ENCODE measurements at places on chromosomes 16 and 17.
A peak's percentile ranks its signal among the peaks of the same experiment; 100 is the strongest.

GRCh38 chr16:79380995-79381602 lies 219.4 kb downstream of the MAF start:
- no peak for ATAC-seq

DNA sequence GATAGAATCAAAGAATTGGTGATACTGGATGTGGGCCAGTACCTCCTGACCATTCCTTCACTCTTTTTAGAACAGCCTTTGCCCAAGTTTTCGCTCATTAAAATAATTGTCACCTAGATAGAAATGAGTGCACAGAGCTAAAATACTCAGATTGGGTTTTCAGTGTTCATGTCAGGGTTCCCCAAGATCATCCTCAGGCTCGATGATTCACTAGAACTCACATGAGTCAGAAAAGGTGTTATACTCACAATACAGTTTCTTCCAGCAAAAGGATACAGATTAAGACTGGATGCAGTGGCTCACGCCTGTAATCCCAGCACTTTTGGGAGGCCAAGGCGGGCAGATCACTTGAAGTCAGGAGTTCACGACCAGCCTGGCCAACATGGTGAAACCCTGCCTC lies 19.9 kb downstream of the ERCC4 start:
- no peak for ATAC-seq

DNA sequence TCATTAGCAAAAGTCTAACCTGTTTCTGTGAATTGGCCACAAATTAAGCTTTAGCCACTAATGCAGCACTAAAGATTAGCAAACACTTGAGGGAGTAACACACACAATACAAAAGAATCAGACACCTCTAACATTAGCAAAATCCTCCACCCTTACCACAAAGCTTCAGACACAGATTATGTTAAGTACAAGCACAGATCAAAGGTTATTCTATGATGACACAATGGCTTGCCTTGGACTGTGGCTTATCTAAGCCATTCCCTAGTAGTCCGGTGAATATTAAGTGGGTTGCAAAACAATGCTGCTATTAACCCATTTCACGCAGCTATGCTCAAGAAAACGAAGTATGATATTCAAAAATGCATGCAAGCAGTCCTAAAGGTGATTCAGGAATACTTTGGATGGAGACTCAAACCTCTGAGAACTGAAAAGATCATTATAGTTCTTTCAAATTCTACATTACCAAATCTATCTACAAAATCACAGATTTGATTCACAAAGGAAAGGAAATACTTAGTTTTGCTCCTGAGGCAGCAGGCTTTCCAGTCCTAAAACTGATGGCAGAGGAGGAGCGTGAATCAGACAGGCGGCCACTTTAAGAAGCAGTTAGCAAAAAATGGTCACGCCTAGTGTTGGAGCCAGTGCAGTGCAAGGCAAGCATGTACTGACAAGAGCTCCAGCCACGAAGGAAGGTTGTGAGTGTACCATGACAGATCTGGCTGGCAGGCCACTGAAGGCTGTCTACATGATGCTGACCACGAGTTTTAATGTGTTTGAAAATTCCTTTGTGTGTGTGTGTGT lies 67.2 kb downstream of the PARN start:
- ATAC-seq = peak; percentile 39

- ATAC-seq = no peak
Observed at GRCh38 chr17:63001689-63002394, 35.8 kb downstream of the TANC2 start.

DNA sequence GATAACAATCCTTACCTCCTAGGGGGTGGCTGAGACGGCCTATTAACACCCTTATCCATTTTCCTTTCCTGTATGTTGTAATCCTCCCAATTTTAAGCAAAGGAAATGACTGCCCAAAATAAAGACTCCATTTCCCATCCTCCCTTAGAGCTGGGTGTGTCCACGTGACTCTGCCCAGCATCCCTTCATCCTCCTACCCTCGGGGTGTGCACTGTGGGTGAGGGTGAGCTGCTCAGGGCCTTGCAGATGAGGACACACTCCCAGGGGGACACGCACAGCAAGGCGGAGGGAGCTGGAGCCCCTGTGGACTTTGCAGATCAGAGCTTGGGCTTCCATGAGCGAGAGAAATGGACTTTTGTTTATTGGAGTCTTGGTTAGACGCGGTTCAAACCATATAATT lies 186.8 kb downstream of the IRF8 start:
- ATAC-seq = no peak

DNA sequence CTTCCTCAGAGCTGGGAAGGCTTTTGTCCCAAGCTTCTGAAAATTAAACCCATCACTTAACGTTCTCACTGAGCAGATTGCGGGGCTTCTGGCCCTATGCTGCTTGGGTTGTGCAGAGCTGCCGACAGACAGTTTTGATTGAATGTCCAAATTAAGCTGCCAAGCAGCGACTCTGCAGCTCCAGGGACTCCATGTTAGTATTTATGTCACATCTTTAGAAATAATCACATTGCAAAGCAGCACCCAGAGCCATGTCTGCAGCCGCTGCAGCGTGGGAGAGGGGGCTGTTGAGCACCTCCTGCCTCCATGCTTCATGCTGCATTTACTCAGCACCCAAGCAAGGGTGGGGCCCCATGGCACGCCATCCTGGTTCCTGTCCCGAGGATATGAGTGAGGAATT lies 178.2 kb upstream of the CACNG3 start:
- ATAC-seq = no peak

DNA sequence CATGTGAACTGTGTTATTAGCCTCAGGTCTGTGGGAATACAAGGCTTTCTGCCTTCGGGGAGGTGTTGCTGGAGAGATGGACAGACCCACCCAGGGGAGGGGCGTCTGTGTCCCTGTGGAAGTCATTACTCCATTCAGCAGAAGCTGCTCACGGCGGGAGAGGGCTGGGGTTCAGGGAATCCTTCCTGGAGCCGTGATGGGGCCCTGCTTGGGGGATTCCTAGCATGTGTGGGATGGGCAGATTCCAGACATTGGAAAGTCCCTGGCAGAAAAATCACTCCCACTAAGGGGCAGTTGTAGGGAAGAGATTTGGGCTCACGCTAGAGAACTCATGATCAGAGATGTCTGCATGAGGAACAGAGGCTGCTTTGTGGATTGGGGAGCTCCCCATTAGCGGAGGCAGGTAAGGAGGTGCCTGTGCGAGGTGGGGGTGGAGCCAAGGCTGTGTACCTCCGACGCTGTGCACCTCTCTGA lies 56.3 kb upstream of the IL34 start:
- ATAC-seq = peak; percentile 9

- ATAC-seq = no peak
Observed at GRCh38 chr16:14344292-14344691, 273.2 kb downstream of the MRTFB start.

GRCh38 chr16:78972986-78973385 lies 627.6 kb downstream of the MAF start:
- no peak for ATAC-seq

DNA sequence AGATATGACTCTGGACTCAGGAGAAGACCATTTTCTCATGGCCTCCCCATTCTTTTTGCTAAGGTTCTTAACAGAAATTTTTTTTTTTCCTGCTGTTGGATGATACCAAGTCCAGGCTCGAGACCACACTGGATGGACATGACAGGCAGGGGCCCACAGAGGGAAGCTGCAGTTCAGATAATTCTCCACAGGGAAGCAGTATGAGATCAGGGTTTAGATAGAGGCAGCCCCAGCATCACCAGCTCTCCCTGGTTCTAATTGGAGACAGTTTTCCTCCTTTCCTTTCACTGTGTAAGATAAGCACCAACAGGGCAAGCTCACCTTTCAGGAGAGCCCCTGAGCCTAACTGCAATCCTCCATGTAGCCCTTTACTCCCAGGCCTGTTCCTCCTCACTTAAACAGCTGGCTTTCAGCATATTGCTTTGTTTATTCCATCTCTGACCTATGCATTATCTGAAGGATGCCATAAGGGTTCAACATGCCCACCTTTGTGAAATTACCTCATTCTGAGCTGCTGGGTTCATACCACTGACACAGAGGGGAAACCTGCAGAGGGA lies 108.1 kb downstream of the SNX11 start:
- ATAC-seq = no peak

- no peak for ATAC-seq
Observed at GRCh38 chr16:87585442-87586200, 16.7 kb upstream of the JPH3 start.

- ATAC-seq = no peak
Observed at GRCh38 chr17:10777890-10778289, 26.0 kb downstream of the TMEM238L start.

Data from gastroesophageal sphincter (tissue), 4 donors.